ENCODE measurements at places on chromosomes 3 and 15. TPM values are rescaled to one million over a fixed set of nuclear protein-coding genes. Genes with fewer than 3 reads are reported as not detected.

The BRK1 gene
- total RNA-seq = 86.8 TPM

The SMCO1 gene
- total RNA-seq = 1.7 TPM

The TTLL13 gene
- not detected for total RNA-seq

The CLEC3B gene
- total RNA-seq = 18.3 TPM

The ARHGEF26 gene
- total RNA-seq = 0.41 TPM

The SOX14 gene
- not detected for total RNA-seq

The THRB gene
- total RNA-seq = 25.3 TPM

The FYTTD1 gene
- 184 TPM for total RNA-seq

The ECE2 gene
- not detected for total RNA-seq

The CFAP100 gene
- not detected for total RNA-seq

The FBXO40 gene
- 36.8 TPM for total RNA-seq

The SPSB4 gene
- not detected for total RNA-seq

GRCh38 chr3:19559724-19560442 lies 374.1 kb downstream of the EFHB start:
- DNase-seq = no peak

DNA sequence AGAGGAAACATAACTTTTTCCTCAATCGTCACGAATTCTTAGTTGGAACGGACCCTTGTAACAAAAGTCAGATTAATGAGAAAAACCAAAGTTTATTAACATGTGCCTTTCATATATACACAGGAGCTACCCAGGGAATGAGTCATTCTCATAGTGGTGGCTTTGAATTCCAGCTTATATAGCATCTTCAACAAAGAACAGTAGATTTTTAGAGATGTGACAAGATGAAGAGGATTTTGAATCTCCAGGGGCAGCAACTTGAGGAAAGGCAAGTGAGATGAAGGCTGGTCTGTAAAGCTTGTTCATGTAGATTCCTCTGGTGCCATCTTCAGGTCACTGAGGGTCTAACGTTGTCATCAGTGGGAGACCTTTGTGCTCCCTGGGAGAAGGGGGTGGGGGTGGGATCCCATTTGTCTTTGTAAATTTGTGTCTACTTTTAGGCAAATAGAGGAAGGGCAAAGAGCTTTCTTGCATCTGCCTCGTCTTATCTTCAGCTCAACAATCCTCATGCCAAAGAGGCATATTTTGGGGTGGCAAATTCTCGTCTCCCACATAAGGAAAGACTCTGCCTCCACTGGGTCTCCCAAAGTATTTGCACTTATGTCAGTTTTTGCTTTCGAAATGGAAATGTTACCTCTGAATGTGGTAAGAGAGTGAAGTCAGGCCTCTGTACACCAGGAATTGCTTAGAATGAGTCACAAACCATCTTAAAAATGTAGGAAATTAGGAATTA lies 29.5 kb downstream of the CLEC3B start:
- no peak for DNase-seq

GRCh38 chr15:90379263-90379662 lies 8.8 kb upstream of the IQGAP1 start:
- DNase-seq = no peak

DNA sequence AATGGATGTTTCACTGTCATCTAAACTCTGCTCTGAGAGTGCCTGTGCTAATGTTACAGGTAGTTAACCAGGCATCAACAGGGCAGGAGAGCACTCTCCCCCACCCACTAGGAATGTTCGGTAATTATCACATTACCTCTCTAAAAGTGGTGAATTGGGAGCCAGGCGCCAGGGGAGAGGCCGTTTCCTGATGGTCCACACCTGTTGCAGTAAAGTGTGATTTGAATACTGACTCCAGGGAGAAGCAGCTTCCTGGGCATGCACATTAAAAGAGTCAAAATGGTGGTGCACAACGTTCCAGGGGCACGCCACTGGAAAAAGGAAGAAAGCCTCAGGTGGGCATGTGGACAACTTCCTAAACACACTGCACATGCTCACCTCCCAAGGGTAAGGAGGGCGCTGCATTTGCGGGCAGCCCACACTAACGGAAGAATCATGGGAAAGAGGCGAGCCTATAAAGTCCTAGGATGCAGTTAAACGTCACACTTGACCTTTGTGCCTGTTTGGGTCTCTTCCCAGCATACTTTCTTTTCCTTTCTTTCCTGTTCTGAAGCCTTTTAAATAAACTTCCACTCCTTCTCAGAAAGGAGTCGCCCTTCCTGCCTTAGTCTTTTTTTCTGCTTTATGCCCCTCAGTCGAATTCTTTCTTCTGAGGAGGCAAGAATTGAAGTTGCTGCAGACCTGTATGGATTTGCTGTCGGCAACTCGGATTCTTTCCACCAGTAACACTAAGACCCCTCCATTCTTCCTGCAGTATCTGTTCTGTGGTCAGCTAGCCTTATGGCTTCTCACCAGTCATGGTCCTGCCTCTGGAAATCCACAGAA lies 28.9 kb upstream of the GPD1L start:
- no peak for DNase-seq

GRCh38 chr3:154893813-154894212 lies 186.3 kb upstream of the MME start:
- no peak for DNase-seq

DNA sequence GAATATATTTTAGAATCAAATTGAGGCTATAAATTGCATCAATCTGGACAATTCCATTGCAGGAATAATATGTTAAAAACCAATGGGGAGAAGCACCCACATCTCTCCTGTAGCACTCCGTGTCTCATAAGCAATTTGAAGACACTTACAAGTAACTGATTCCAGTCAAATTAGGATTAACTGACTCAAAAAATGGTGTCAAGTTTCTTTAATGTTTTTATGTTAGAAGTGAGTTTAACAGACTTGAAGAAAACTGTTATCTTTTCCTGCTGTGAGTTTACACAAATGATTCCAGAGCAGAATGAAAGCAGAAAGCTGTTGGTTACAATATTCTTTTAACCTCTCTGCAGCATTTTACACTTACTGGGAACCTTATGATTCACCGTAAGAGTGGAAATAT lies 23.2 kb downstream of the RLBP1 start:
- DNase-seq = no peak

GRCh38 chr15:54082836-54083492 lies 104.7 kb downstream of the UNC13C start:
- no peak for DNase-seq

DNA sequence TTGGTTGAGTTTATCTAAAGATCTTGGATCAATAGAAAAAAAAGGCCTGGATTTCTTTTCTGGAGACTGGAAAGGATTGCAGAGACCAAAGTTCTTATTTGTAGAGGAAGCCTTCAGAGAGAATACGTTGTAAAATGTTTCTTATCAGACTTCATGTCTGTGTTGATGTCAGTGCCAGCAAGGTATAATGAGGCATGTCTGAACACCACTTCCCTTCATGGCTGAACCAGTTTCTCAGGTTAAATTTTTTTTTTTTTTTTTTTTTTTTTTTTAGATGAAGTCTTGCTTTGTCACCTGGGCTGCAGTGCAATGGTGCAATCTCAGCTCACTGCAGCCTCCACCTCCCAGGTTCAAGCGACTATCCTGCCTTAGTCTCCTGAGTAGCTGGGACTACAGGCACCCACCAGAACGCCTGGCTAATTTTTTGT lies 17.8 kb upstream of the ZNF774 start:
- no peak for DNase-seq

GRCh38 chr3:149203758-149204157 lies 17.9 kb downstream of the CP start:
- DNase-seq = no peak

- no peak for DNase-seq
Observed at GRCh38 chr3:197791892-197792647, 1.0 kb downstream of the LRCH3 start.

DNA sequence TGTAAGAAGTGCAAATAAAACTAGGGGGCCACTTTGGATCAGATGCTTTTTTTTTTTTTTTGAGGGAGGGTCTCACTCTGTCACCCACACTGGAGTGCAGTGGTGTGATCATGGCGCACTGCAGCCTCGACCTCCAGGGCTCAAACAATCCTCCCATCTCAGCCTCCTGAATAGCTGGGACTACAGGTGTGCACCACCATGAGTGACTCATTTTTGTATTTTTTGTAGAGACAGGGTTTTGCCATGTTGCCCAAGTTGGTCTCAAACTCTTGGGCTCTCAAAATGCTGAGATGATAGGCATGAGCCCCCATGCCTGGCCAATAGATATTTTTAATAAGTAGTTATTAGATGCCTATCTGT lies 20.8 kb downstream of the CCR1 start:
- no peak for DNase-seq

DNA sequence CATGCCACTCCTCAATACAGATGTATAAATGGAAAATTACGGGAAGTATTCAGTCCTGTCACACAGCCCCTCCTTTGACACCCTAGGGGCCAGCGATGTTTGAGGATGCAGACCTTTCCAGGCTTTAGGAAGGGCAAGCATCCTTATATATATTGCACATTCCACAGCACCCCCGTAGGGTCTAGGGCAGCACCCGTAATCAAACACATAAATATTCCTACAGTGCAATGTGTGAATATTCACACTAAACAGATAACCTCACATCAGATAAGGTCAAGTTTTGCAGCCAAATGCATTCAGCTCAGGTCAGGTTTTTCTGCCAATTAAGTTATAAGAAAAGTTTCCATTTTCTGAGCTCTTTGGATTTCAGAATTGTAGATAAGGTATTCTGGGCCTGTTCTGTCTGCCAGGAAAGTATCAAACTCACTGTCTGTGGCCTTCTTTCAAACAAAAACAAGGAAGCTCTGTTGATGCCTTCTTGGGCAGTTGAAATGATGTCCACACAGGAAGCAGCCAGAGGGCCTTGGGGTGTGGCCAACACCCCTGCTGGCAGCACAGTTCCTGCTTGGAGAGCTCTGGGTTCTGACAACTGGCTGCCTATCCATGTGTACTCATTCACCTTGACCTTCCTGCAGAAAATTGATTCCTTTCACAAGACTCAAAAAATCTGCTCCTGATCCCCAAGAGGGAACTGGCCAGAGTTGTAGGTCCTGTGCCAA lies 427.0 kb downstream of the NTRK3 start:
- DNase-seq = no peak

- DNase-seq = no peak
Observed at GRCh38 chr3:55792742-55793141, 305.6 kb upstream of the WNT5A start.

DNA sequence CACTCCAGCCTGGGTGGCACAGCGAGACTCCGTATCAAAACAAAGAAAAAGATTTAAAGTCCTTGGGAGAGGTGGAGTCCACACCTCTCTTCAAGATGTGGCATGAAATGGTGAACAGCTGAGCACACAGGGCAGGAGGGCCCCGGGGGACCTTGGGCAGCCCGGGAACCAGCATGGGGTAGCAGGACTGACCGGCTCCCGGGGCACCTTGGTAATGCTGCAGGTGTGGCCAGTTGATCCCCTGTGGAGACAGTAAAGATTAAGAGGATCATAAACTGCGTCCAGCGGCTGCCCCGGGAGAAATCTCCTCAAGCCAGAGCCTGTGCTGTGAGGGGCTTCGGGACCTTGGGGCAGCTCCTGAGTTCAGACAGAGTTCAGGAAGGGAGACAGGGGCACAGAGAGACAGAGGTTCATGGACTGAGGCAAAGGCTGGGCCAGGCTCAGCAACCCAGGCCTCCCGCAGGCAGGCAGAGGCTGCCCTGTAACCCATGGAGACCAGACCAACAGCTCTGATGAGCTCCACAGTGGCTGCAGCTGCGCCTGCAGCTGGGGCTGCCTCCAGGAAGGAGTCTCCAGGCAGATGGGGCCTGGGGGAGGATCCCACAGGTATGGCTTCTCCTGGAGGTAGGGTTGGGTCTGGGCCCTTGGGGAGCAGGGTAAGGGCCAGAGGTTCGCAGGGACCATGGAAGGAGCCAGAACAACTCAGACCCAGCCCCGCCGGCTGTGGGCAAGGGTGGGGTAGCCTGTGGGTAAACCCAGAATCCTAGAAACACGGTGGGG lies at the start of gene NR2E3:
Gene NR2E3, plus strand, starts transcription at position 299 of the 780 bp plus-strand sequence. Its CDS starts 190 bp downstream, at position 489.
- no peak for DNase-seq

DNA sequence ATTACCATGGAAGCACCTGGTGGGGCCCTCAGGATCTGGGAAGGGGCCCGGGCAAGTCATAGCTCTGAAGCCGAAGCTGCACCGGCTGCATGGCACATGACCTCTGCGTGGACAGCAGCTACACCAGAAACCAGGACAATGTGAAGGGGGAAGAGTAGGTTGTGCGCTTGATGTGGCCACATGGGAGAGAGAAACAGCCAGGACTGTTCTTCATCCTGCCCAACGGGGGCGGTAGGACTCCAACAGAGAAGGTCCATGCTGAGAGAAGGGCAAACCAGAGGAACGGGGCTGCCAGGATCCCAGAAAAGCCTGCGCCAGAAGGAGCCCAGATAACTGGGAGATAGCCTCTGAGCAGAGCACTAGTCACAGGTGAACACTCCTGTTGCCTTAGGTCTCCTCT lies 54.9 kb upstream of the PRR20G start:
- no peak for DNase-seq

DNA sequence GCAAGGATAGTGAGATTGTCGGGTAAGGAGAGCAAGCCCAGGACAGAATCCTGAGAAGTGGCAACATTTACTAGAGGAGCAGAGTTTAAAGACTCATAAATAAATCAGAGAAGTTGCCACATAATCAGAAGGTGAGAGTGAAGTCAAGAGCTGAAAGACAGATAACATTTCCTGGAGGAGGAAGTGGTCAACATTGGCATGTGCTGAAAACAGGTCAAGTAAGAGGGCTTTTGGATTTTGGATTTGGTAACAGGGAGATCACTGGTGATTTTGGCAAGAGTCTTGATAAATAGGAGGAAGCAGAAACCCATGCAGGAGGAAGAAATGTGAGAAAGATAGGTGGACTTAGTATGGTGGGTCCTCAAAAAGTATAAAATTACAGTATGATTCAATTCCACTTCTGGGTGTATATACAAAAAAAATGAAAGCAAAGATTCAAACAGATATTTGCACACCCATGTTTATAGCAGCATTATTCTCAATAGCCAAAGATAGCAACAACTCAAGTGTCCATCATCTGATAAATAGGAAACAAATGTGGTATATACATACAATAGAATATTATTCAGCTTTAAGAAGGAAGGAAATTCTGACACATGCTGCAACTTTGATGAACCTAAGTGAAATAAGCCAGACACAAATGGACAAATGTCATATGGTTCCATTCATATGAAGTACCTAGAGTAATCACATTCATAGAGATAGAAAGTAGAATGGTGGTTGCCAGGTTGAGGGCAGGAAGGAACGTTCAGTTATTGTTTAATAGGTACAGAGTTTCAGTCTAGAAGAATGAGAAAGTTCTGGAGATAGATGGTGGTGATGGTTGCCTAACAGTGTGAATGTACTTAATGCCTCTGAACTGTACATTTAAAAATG lies 27.3 kb upstream of the MBNL1 start:
- no peak for DNase-seq

DNA sequence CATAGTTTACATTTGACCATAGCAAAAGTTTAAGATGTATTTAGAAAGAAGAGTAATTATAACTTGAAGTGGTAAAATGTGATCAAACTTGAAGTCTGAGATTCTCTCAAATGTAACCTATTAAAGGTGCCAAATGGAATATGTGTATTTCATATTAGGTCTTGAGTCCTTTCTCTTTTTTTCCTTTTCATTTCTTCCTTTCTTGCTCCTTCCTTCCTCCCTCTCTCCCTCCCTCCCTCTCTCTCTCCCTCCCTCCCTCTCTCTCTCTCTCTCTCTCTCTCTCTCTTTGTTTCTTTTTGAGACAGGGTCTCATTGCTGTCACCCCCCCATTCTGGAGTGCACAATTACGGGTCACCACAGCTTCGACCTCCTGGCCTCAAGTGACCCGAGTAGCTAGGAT lies 47.7 kb downstream of the MAP2K5 start:
- no peak for DNase-seq
